Naive thymus-derived CD4-positive, alpha-beta T cell (primary cell): ENCODE measurements at places on chromosomes 6 and 20.

DNA sequence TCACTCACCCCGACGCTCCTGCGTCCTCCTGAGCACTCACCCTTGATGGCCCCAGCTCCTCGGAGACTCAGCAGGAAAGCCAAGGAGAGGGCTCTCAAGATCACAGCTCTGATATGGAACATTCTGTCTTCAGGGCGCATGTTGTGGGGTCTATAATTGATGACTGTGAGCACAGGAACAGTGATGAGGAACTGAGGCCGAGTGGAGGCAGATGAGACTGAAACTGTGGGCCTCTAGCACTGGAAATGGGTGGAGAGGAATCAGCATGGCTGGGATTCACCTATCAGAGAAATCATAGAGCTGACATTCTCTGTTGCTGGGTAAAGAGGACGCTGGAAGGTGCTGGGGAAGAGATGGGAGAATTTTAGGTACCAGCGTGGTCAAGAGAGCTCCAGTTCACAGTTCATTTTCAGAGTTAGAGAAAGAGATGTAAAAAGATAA is at the start of gene HLA-DPA1:
Gene HLA-DPA1 (minus strand): TSS at position 219 of the 441 bp plus-strand sequence.
- peak within 1 kb of the TSS; percentile 61 for H3K27ac ChIP-seq
- H3K4me1 ChIP-seq: peaks cover 36% of the 10 kb centered on the region
- no peaks in the 10 kb centered on the region for H3K27me3 ChIP-seq
- H3K36me3 ChIP-seq: no peaks in the 10 kb centered on the region
- peak; percentile 54 for DNase-seq

GRCh38 chr6:24536466-24536865 is 41.7 kb downstream of the ALDH5A1 start:
- H3K4me1 ChIP-seq: no peaks in the 10 kb centered on the region
- H3K27me3 ChIP-seq: no peaks in the 10 kb centered on the region
- H3K27ac ChIP-seq: no peak overlapping the region
- H3K4me3 ChIP-seq: no peak overlapping the region
- DNase-seq: no peak

GRCh38 chr6:4320860-4321259 is 185.5 kb upstream of the ECI2 start:
- no peaks in the 10 kb centered on the region for H3K36me3 ChIP-seq
- DNase-seq: no peak
- H3K27me3 ChIP-seq: no peaks in the 10 kb centered on the region
- H3K4me3 ChIP-seq: no peak overlapping the region

DNA sequence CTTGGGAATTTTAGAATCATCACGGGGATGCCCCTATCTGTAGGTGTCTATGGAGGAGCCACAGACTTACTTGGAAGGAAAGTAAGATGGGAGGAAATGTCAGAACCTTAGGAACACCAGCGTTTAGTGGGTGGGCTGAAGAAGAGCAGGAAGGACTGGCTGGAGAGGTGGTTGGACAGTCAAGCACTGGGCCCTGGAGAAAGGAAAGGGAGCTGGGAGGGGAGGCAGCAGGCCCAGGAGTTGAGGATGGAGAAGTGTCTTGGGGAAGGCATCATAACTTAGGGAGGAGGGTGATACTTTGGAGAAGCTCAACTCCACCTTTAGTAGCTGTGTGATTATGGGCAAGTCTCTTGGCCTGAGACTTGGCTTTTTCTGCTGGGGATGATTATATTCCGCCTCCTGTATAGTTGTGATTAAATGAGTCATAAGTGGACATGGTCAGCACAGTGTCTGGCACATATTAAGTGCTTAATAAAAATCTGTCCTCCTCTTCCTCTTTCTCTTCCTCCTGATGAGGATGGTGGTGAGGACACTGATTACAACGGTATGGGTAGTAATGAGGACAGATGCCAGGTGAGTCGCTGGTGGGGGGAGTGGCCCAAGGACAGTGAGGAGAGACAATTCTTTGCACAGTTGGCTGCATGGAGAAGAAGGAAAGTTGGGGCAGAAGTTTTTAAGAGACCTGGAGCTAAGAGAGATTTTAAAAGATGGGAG is 125.7 kb downstream of the TOX2 start:
- DNase-seq: no peak
- H3K27me3 ChIP-seq: no peaks in the 10 kb centered on the region
- H3K36me3 ChIP-seq: no peaks in the 10 kb centered on the region
- no peak overlapping the region for H3K4me3 ChIP-seq
- no peak overlapping the region for H3K27ac ChIP-seq

DNA sequence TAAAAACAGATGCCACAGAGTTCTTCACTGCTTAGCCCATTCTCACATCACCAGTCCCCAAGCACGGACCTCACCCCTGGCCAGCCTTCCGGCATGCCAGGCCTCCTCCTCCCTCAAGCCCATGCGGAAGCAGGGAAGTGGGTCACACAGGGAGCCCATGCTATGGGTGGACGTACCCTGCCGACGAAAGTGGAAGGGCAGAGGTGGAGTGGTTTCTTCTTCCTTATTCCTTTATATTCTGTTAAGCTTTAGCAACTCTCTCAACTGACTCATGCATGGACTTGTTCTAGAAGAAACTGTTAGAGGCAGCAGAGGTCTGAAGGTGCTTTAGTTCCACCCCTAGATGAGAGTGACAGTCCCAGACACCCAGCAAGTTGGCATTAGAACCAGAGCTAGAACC is 118.6 kb downstream of the LY86 start:
- no peaks in the 10 kb centered on the region for H3K36me3 ChIP-seq
- no peak for DNase-seq
- no peak overlapping the region for H3K27ac ChIP-seq
- H3K27me3 ChIP-seq: no peaks in the 10 kb centered on the region
- H3K4me1 ChIP-seq: no peaks in the 10 kb centered on the region

GRCh38 chr6:15244620-15245360 is 1.1 kb upstream of the JARID2 start:
- no peak for DNase-seq
- H3K4me3 ChIP-seq: peak overlapping the region; percentile 93
- no peaks in the 10 kb centered on the region for H3K36me3 ChIP-seq
- H3K27ac ChIP-seq: peak overlapping the region; percentile 93
- H3K4me1 ChIP-seq: peaks cover 4% of the 10 kb centered on the region
